OCI-LY7 (cell line): ENCODE measurements at places on chromosomes 7 and 10.

DNA sequence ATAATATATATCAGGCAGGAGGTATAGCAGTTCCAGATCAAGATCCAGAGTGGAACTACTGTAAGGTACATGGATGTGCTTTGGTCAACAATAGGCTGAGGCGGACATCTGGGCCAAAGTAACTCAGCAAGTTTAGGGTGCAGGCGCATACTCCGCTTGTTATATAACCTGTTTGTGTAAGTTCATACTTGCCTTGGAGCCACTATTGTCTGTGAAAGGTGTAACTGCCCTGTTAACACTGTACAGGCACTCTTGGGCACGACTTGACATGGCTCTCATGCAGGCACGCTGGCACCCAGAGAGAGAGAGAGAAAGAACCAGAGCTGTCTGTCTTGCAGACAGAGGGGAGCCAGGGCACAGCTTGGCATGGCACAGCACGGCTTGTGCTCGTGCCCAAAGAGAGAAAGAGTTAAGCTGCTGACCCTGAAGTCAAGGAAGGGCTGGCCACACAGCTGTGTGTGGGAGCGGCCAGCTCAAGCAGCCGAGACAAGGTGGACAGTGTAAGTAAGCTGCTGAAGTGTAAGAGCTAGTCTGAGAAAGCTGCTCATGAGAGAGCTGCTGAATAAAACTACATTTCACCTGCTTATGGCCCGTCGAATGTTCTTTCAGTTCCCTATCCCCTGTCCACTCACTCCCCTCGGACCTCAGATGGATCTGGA, 47.8 kb upstream of the KAT6B start:
- DNase-seq = peak; percentile 48

DNA sequence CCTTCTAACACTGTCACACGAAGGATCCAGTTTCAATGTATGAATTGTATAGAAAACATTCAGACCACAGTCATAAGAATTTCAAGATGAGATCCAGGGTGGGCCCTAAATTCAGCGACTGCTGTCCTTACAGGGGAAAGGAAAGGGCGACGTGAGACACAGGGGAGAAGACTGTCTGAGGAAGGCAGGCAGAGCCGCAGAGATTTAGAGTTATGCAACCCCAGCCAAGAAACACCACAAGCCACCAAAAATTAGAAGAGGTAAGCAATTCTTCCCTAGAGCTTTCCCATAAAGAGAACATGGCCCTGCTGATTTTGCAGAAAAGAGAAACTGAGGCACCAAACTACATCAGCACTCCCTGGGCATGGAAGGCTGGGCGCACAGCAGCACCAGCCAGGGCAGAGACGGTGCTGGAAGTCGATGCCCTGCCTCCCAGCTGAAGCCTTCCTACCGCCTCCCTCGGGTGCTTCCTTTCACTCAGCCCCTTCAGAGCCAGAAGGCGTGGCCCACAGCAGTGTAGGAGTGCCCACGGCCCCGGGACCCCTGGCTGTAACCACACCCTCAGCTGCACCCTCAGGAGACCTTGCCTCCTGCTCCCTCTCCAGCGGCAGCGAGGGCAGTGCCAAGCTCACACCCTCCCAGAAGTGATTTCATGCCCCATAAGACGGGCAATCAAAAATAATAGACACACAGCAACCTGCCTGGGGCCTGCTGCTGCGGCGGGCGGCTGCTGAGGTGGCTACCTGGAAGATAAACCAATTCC, 81.0 kb upstream of the LRRC4 start:
- DNase-seq = peak; percentile 36

GRCh38 chr10:46031648-46032532, 1.5 kb upstream of the NCOA4 start:
- no peak for DNase-seq

DNA sequence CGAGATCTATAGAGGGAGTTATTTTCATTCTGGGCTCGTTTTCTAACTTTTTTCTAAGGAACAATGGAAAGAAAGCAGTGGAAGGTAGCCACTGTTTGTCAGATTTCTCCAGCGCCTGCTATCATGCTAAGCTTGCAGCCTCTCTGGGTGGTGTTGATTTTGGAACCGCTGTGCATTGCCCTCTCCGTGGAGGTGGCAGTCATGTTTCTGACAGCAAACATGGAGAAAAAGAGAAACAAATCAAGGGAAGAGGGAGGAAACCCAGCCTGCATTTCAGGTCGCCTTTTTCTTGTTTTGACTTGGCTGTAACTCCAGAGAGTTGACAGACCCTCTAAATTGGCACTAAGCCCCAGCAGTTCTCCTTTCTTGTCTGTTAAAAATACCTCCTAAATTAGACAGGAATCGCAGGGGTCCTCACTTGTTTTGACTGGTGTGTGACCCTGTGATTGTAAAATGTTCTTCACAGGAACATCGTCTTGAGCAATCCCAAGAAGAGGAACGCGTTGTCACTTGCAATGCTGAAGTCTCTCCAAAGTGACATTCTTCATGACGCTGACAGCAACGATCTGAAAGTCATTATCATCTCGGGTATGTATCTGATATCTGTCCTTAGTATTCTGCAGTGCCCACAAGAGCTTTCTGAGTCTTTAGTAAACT, 4.8 kb downstream of the ECHDC3 start:
- DNase-seq = no peak

GRCh38 chr7:132066761-132067171, 509.5 kb downstream of the PLXNA4 start:
- no peak for DNase-seq

GRCh38 chr7:20598459-20599309, 16.8 kb upstream of the ABCB5 start:
- peak; percentile 50 for DNase-seq

DNA sequence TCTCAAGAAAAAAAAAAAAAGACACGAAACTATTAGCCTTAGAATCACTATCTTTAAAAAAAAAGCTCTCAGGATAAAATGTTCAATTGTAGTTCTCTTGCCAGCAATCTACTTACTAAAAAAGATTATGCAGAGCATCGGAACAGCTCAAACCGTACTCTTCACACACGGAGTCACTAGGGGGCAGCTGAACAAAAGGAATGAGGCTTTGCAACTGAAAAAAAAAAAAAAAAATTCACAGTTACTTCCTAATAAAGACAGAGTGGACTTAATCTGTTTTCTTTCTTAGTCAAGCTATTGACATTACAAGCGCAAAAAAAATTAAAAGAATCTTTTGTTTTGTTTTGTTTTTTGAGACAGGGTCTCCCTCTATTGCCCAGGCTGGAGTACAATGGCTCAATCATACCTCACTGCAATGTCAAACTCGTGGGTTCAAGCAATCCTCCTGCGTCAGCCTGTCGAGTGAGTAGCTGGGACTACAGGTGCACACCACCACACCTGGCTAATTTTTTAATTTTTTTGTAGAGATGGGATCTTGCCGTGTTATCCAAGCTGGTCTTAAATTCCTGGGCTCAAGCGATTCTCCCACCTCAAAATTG, 11.5 kb downstream of the PMS2 start:
- peak; percentile 75 for DNase-seq

DNA sequence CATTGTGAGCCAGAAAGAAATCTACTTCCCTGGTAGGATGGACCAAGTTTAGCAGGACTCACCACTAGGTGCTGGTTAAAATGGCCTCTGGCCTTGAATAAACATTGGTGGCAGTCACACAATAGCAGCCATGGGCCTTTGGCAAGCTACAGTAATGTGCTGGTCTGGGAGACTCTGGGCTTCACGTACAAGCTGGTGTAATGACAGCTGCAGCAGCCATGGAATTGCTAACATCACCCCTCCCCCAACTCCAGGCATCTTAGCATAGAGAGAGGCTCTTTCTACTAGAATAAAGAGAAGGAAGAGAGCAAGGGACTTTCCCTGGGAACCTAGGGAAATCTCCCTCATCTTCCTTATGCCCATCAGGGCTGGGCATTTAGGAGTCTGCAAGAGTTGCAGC, 205.1 kb upstream of the SEMA3A start:
- DNase-seq = no peak
